ENCODE measurements at places on chromosomes 1 and 21.

- DNase-seq, result no peak
These were observed 168.1 kb upstream of the SNX7 start for GRCh38 chr1:98493469-98493868.

GRCh38 chr1:210223226-210223904, 9.2 kb upstream of the SERTAD4 start:
- DNase-seq, result no peak

GRCh38 chr1:205988585-205988995, 14.6 kb downstream of the RAB7B start:
- DNase-seq, result no peak

DNA sequence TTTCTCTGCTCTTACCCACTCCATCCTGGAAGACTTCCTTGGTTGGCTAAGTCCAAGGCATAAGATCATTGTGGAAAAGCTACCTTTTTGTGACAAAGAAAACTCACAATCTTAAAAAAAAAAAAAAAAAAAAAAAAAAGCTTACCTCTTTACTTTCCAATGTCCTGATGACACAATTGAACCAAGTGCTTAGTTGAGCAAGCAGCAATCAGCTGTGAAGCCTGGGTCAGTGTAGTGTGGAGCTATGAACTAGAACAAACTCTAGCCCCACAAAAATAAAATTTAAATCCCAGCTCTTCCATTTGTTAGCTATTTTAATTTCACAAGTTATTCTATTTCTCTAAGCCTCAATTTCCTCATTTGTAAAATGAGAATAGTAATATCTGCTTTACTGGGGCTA, 647.6 kb downstream of the LMO4 start:
- DNase-seq, result no peak

DNA sequence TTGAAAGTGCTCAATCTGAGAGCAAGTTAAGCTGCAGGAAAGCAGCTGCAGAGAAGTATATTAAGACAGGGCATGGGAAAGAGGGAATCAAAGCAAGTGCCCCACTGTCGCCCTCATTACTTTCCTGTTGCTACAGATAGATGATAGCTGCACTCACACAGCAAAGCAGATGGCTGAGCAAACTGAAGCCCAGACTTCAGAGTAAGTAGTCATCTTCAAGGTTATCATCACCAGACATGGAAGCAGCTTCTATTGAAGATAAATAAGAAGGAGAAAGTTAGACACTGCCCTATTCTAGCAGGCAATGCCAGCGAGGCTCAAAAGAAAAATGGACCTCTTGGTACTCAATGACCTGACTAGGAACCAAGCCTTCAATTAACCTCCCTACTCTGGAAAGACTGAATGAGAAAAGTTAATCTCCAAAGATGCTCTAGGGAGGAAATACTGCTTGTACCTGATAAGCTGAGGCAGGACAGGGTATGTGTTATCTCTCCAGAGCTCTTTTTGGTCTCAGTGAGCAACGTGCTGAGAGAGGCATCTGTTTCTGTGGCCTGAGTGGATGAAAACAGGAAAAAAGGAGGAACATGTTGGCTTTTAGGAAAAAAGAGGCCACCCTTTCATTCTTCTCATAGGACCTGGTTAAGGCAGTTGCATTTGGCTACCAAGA, 11.1 kb upstream of the MRPL9 start:
- DNase-seq, result no peak

DNA sequence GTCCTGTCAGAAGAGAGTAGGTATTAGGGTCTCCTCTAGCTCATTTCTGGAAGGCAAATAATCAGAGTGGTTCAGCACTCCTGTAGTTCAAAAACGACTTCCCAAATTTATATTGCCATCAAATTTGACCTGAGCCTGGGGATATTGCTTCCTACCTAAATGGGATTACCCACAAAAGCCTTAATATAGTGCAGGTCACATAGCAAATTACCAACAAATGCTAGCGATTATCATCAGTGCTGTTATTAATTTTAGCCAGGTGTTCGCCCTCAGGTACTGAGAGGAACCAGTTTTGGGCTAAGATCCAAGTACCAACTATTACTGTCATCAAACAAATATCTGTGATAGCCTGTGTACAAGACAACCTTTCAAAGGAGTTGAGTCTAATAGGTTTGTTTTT, 661.8 kb upstream of the PTBP2 start:
- no peak for DNase-seq

GRCh38 chr1:116910379-116911187, 867 bp downstream of the PTGFRN start:
- DNase-seq, result peak; percentile 39

DNA sequence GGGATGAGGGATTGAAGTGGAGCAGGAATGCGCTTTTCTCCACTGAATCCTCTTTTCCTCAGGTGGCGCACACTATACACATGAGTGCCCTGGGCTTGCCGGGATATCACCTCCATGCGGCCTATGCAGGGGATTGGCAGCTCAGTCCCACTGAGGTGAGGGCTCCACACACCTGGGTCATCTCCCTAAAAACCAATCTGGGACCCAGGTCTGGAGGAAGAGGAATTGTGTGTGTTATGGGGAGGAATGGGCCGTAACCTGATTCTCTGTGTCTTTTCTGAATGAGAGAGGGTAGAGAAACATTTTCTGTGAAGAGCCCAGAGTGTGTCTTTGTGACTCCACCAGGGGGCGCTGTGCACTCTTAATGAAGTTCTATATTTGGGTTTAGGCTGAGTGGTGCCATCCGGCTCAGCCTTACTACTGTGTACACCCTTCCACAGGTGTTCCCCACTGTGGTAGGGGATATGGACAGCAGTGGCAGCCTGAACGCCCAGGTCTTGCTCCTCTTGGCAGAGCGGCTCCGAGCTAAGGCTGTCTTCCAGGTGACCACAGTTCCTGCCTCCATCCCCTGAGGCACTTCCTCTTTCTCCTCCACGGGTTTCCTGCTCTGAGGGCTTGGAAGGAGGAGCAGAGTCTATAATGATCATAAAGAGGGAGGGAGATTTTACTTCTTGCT, 1.5 kb downstream of the TOMM40L start:
- peak; percentile 77 for DNase-seq

- DNase-seq, result no peak
These were observed 34.5 kb downstream of the NTNG1 start for GRCh38 chr1:107175102-107175909.

DNA sequence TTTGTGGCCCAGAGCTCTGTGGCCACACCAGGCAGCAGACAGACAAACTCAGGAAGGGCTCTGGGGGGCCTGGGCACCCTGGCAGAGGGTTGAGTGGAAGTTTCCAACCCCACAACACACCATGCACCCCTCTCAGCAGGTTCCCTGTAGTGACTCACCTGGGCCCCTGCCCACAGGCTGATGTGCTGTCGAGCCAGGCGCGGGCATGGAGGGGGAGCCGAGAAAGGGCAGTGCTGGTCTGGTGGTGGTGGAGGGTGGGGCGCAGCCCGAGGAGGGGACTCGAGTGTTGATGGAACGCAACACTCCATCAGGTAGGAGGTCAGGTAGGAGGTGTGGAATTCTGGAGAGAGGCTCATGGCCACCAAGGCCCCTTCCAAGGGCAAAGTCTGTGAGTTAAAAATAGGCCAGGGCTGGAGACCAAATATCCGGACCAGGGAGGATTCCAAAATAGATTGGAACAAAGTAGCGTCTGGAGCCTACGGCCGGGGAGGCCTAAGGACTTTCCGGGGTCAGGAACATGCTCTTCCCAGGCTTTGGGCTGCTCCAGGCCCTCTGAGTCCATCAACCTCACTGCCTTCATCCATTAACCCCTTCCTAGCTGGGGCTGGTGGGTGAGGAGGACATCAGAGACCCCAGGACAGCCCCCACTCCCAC, 191.5 kb upstream of the AJAP1 start:
- no peak for DNase-seq

DNA sequence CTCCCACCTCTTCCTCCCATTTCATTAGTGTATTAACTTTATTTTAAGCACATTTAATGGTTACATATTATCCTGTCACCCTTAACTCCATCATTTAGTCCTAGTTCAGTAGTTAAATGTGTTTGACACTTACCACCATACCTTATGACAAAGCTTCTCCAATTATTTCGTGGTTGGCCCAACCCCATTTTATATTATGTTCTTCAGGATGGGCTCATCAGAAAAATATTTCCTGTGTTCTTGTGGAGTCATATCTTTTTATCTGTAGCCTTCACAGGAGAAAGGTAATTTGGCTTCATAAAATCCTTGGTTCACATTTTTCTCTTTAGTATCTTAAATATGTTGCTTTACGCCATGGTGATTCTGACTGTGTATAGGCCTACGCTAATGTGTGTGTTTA, 142.3 kb upstream of the COL6A1 start:
- no peak for DNase-seq

- DNase-seq, result no peak
These were observed 31.3 kb downstream of the PTGFRN start for GRCh38 chr1:116940814-116941599.

- DNase-seq, result peak; percentile 55
These were observed at the start of gene ZYG11A for GRCh38 chr1:52842643-52843310. Gene ZYG11A, plus strand, starts transcription at chr1:52842760. Its CDS starts 124 bp downstream, at chr1:52842884.

- no peak for DNase-seq
These were observed 14.9 kb downstream of the STX12 start for GRCh38 chr1:27787895-27788294.

GRCh38 chr1:47644212-47644573, 206.3 kb downstream of the FOXD2 start:
- DNase-seq, result no peak

GRCh38 chr1:168467452-168467851, 76.3 kb downstream of the XCL2 start:
- DNase-seq, result no peak

DNA sequence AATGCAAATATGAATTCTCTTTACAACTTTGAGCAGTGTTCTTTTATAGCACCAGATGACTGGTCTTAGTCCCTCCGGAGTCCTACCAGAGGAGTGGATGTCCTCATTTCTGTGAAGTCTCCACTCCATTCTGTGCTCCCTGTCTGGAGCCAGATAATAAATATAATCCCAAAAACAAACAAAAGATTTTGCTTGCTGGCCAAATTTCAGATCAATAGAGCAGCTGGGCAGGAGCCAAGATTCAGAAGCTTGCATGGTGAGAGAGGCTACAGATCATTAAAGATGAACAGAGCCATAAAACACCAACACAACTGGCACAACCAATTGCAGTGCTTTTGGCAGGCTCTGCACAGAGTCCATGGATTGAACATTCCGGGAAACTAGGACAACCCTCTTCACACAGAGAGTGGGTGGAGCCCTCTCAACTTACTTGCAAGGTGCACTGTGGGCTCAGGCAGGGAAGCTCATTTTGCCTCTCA, 231.5 kb upstream of the SNX7 start:
- DNase-seq, result no peak

DNA sequence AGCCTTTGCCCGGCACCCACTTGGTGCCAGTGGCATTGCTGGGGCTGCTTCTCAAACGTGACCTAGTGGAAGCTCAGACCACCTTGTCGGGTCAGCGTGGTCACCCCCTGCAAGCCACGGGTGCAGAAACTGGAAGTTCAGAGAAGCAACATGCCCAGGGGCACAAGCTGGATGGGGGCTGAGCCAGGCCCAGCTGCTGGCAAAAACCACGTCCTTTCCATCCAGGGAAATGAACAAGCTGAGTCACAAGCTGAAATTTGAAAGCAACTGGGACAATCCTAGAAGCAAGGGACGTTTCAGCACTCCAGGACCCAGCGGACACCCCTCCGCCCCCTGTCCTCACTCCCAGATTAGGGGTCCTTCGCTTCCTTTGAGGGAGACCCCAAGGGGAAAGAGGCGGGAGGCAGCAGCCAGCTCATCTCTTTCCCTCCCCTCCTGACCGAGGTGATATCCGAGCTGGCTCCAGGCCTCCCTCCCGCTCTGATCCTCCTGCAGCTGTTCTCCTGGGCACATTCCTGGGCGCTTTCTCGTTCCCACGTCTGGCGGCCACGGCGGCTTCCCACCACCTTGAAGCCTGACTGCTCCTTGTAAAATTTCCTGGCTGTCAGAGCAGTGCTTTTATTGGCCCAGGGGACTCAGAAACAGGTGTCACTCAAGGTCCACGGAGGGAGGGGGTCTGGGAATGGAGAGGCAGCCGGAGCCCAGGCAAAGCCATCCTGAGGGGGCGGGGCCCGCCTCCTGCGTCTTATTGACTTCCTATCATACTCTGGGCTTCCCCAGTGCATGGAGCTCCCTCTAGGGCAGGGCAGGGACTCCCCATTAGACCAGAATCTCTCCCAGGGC, 62.8 kb downstream of the PAX7 start:
- no peak for DNase-seq

DNA sequence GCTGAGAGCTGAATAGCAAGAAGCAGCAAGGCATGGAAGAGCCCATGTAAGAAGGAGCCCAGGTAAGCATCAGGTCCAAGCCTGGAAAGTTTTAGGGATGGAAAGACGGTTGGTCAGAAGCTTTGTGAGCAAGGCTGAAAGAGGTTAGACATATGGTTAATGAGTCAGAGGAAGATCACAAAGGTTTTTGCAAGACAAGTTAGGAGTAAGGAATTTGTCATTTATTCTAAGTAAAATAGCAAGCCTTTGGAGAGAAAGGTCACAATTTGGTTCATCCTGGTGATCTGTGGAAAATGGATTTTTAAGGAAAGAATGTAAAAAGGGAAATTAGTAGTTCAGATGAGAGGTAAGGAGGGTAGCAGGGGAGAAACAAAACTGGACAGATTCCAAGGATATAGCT, 106.7 kb downstream of the DPYD start:
- no peak for DNase-seq

DNA sequence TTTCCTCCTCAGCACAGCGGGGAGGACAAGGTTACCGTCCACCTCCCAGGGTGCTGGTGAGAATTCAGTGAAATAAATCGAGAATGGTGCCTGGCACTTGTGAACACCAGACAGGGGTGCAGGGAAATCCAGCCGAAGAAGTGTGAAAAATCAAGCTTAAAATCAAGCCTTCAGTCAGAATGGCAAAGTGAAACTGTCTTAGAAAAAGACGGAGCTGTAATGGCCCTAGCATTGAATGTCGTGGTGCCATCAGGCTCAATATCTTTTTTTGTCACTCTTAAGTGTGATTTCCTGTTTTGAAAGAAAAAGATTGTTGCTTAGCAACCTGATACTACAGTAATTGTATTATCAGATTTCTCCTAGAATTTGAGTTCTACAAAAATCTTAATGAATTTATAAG, 22.1 kb downstream of the EDARADD start:
- DNase-seq, result no peak

- DNase-seq, result no peak
These were observed 46.7 kb downstream of the GALNT2 start for GRCh38 chr1:230113593-230114236.

DNA sequence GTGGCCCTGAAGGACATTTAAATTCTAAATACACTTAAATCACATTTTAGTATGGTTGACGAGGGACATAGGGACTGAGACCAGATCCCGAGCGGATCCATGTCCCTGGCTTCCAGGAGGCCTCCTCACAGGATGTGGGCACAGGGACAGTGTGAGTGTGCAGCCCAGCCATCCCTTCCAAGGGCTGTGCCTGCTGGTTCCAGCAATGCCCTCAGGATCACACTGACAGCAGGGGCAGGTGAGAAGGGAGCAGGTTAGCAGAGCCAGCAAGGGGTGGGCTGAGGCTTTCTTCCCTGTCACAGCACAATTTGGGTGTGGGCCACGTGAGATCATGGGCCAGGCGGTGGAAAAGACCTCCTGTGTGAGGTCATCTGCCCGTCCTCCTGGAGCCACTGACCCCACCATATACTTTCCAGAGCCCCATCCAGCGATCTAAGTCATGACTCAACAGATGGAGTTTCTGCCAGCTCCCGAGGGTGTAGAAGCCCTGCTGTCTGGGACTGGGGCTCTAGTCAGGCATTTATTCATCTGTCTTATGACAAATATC, 37.0 kb upstream of the PRSS38 start:
- no peak for DNase-seq
